ENCODE measurements at places on chromosomes 5 and 9.

DNA sequence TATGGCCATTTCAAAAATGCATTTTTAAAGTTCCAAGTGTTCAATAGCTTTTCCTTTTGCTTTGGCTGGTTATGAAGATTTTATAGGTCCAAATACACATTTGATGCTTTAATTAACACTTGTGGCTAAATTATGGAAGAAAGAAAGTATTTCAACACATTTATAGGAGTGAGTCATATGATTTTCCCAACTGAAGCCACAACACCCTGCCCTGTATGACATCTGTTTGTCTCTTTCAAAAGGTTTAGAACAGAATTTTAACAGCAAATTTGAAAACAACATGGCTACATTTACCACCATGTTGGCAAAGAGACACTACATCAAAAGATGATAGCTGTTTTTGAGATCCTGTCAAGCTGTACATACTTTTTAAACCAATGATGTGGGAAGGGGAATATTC is 99.4 kb downstream of the TMEM174 start:
- DNase-seq: no peak

- DNase-seq: no peak
These were observed 247.2 kb upstream of the EFNA5 start for GRCh38 chr5:107917983-107918382.

- peak; percentile 88 for DNase-seq
These were observed 315.5 kb downstream of the TRPM3 start for GRCh38 chr9:70805949-70806348.

DNA sequence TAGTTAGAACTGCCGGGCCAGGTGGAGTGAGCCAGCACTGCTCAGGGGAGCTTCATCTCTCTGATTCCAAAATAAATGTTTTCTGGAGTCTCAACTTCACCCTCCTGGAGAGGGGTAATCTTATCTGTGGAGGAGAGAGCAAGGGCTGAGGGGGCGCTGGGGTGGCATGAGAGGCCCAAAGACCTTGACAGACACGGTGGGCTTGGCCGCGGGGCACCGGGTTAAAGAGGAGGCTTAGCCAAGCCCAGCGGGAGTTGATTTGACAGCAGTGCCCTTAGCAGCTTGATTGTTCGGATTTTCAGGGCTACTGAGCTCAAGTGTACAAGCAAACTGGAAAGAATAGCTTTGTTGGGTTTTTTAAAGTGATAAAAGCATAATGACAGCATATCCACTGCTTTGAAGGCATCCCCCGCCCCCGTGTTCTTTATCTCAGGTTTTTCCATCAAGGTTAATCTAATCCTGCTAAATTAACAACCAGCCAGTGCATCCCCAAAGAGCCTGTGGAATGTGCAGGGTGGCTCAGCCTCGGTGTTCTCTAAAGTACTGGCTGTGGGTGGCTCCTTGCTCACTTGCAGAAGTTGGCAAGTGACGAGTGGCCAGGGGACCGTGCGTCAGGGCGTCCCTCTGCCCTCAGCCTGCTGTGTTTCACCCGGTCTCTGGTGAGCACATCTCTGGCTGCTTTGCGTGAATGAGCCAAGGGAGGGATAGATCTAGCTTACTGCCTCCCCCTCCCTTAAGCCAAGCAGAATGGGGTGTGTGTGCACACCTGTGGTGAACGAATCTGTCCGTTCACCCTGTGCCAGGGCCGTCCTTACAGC is 5.5 kb downstream of the QRFP start:
- no peak for DNase-seq

- no peak for DNase-seq
These were observed 182.0 kb downstream of the MAT2B start for GRCh38 chr5:163687414-163687813.

DNA sequence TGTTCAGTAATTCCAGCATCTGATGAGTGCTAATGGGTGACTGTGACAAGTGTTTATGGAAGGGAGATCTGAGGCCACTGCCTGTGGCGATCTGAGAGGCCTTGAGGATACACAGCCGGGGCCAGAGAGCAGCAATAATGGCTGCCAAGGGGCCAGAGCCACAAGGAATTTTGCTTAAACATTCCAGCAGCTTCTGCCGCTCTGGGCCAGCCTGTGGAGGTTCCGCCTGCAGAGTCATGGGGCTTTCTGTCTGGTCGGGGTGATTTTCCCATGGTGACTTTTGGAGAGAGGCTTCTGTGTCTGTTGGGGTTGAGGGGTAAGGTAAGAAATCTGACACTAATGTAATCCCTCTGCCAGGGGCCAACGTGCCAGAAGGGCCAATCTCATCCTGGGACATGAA is 353.5 kb downstream of the ADAMTS6 start:
- no peak for DNase-seq

GRCh38 chr5:138468133-138468965 is 3.1 kb downstream of the EGR1 start:
- DNase-seq: peak; percentile 73

DNA sequence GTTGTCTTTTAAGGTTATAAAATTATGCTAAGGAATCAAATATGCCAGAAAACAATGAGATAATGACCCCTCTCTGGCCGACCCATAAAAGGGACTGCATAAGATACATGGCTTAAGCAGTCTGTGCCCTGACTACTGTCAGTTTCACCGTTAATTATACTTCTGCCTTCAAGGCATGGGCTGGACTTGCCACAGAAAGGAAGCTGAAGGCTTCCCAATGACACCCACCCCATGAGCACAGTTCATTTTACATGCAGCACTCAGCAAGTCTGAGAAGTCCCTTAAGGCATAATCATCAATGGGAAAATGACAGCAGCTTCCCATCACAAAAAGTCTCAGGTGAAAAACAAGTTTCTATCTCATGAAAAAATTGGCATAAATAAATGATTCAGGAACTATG is 175.6 kb downstream of the GLIS3 start:
- no peak for DNase-seq

- DNase-seq: no peak
These were observed 4.6 kb upstream of the MYORG start for GRCh38 chr9:34381323-34381722.

DNA sequence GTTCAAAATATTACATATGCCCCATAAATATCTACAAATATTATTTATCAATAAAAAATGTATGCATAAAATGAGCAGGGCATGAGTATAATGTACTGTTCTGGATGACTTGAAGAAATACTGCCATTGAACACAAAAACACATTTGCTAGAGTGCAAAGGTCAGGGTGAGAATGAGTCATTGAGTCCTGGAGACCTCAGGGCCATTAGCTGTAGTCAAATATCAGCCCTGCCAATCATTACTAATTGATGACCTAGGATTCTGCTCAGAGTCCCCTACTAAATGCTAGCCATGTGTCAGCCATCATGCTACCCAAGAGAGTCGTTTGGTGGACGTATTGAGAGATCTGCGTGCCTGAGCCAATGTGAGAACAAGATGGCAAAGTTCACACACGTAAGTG is 80.3 kb upstream of the FAM169A start:
- no peak for DNase-seq

GRCh38 chr9:129655696-129656095 is 9.8 kb upstream of the PRRX2 start:
- DNase-seq: no peak

- DNase-seq: no peak
These were observed 140.7 kb downstream of the PRKACG start for GRCh38 chr9:68873179-68873578.

DNA sequence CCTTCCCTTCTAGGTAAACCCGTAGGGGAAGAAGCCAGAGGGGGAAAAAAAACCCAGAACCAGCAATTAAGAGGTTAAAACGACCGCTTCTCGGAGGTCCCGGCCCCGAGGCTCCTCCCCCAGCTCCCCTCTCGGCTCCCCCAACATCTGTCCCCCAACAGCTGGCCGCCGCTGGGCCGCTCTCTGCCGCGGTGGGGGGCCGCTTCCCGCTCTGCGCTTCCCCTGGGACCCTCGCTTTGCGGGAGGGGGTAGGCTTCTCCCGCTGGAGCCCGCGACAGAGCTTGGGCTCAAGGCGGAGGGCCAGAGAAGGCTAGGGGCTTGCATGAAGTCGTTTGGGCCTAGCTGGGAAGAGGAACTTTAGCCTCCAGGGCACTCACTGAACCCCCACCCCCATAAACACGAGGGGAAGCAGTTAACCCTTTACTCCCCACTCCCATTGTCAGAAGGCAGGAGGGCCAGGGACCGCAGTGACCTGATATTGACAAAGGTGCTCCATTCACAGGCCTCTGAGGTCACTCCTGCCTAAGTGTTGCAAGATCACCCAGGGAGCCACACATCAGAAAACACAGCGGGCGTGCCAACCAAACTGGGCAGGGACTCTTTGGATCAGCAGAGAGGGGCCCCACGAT is 7.5 kb downstream of the LHX6 start:
- peak; percentile 47 for DNase-seq

DNA sequence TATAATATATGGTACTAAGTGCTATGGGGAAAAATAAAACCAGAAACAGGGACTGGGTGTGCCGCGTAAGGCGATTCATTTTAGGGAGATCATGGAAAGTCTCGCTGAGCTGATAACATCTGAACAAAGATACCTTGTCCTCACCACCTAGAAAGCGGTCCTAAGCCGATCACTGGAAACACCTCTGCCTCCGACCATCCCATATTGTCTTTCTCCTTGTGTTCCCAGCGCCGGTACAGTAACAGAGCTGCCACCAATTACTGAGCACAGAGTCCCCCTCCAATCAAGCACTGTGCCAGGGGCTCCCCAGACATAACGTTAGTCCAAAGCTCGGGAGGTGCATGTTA is 704 bp downstream of the CCDC112 start:
- DNase-seq: no peak

DNA sequence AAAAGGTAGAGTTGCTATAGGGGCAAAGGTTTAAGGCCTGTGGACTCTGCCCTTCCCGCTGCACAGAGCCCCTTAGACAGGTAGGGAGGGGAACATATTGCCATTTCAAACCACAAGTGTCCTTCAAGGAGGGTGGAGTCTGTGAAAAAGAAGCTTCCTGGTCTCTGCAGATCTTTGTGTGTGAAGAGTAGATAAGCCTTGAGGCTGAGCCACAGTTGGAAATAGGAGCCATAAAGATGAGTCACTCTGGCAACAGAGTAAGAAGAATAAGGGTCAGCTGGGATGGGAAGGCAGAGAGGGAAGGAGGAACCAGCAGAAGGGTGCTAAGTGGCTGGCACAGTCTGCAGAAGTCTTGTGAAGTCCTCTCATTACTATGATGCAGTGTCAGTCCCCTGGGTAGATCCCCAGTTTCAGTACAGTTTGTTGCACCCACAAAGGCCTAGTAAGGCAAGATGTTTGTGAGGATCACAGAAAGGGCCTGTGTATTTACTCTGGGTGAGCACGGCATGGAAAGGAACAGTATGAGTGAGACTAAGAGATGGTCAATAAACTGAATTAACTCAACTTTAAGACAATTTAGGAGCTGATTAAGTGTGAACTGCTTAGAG is 18.1 kb downstream of the GRXCR2 start:
- peak; percentile 17 for DNase-seq
